NB4 (cell line): ENCODE measurements at places on chromosomes 7 and 10.

DNA sequence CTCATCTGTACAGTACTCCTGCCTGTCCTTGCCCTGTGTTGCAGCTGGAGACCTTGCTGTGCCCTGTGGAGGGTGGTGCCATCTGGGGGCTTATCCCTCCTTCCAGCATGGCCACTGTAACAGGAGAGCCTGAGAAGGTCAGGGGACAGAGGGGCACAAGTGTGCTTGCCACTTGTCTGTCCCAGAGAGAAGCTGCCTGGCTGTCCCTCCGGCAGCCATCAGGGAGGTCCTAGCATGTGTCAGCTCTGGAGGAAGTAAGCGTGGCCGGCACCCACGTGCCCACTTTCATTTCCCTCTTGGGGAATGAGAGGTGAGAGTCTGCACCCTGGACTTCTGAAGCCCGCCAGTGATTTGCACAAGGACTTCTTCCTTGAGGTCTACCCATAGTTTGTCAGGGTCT lies 97.0 kb upstream of the PPIF start:
- DNase-seq, result peak; percentile 76

DNA sequence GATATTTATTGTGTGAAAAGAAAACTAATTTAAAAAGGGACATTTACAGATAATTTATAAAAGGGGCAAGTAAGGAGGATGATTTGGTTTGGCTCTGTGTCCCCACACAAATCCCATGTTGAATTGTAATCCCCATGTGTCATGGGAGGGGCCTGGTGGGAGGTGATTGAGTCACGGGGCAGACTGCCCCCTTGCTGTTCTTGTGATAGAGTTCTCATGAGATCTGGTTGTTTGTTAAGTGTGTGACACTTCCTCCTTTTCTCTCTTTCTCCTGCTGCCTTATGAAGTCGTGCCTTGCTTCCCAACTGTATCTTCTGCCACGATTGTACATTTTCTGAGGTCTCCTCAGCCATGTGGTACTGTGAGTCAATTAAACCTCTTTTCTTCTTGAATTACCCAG lies 171.0 kb upstream of the SEMA3E start:
- DNase-seq, result peak; percentile 45

- no peak for DNase-seq
Observed at GRCh38 chr7:158745057-158745715, 40.6 kb upstream of the NCAPG2 start.

DNA sequence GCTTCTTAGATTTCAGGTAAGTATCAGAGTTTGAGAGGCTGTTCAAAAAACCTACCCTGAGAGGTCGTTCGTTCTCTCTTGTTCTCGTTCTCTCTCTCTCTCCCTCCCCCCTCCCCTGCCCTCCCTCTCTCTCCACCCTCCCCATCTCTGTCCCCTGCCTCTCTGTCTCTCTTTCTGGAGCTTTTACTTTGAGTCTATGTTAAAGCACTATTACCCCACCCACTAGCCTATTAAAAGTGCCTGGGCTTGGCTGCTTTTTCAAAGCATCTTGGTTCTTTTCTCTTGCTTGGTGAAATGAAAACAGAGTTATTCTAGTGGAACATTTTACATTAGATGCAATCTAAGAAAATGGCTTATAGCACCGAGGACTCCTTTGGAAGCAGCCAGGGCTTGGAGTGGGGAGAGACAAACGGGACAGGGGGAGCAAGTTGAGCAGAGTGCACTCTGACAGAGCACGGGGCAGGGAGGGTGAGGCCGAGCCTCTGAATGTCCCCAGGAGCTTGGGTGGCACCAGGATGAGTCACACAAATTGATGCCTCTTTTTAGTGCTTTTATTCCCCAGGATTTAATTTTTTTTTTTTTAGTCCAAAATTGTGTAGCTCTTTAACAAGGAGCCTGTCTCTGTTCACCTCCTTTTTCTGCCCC lies 134.3 kb downstream of the CFAP58 start:
- DNase-seq, result no peak

DNA sequence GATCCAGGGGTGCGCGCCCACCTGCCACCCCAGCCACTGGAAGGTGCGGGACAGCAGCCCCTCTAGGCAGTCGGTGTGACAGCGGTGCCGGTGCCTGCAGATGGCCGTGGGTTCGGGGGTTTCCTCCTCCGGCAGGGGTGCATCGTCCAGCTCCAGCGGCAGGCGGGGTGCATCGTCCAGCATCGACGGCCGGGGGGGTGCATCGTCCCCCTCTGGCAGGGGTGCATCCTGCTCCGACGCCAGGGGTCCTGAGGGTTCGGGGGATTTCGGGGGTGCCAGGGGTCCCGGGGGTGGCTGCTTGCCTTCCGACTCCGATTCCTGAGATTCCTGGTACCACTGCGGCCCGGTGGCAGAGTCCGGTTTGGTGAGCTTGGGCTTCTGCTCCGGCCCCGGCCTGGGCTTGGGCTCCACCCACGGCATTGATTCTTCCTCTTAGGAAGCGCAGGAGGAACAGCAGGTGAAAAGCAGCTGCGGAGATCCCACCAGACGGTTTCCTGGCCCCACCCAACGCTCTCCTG lies 90.2 kb upstream of the RAB18 start:
- no peak for DNase-seq

DNA sequence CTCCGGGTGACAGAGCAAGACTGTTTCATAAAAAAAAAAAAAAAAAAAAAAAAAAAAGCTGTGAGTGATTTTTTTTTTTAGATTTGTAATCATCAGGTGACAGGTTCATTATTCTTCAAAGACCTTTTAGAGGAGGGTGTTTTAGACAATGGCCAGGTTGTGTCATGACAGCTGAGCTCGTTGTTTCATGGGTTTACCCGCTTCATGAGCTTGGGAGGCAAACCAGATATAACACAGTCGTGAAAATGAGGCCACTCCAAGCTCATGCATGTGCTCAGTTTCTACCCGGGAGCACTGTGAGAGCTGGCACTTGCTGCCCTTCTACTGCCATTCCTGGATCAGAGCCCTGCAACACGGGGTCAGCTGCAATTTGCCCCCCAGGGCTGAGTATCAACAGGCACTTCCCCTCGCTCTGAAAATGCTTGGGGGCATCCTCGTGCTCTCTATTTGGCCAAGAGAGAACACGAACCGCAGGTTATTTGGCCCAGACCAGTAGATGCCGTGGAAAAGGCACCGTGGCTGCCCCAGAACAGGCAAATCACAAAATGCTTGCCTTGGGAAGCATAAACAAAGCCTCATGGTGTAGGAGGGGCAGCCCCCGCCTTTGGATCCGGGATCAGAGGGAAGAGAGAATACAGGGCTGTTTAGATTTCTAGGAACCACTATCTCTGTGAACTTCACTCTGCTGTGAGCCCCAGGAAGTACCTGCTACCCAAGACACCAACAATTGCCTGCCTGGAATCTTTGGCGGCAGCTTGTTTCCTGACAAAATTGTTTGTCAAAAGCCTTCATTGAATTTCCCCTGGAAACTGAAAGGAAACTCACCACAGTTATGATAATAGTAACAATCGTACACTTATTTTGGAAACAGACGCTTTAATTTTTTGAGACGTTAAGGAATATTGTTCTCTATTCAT lies 371.0 kb downstream of the FRMD4A start:
- DNase-seq, result no peak

GRCh38 chr7:36076074-36076473 lies 77.0 kb upstream of the EEPD1 start:
- DNase-seq, result no peak

DNA sequence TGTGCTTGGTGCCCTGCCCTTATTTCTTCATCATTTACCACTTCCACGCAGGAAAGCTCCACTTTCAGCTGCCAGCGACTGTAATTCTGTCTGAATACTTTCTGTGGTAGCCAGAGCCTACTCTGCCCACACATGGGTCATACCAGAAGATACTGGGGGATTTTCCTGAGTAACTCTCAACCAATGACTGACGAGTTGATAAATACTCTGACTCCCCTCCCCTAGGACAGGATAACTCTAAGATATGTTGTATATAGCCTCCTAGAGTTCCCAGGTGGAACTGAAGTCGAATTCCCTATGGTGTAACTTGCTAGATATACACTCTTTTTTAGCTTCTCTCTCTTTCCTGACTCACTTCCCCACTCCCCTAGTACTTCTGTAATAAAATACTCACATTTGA lies 29.8 kb downstream of the SEM1 start:
- no peak for DNase-seq

DNA sequence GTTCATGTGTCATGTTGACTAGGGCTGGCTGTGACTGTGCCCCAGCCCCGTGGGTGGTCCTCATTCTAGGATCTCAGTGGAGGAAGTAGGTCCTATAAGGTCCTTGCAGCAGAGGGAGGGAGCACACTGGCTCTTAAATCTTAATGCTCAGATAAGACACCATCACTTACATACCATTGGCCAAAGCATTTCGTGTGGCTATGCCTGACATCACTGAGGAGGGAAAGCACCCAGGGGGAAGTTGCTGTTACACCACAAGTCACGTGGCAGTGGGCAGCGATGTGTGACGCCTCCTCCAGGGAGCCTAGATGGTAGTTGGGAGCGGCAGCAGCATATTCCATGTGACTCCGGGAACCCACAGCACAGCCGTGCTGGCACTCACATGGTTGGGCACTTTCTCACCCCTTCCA lies 224.7 kb upstream of the SH2B2 start:
- DNase-seq, result peak; percentile 64

DNA sequence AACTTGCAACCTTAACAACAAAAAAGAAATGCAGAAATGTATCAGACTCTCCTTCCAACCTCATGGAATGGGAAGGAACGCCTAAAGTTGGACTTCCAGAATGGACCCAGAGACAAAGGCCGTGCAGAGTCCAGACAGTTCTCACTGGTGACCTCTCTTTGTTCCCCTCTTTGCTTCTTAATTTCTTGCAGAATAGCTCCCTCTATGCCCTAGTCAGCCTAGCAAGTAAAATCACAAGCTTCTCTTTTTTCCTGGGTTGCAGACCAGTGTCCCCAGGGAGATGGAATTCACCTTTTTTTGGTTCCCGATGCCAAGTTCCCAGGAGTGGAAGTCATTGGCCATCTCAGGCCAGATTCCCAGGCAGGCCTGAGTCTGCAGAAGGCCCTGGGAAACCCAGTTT lies 278.0 kb downstream of the CCSER2 start:
- no peak for DNase-seq

DNA sequence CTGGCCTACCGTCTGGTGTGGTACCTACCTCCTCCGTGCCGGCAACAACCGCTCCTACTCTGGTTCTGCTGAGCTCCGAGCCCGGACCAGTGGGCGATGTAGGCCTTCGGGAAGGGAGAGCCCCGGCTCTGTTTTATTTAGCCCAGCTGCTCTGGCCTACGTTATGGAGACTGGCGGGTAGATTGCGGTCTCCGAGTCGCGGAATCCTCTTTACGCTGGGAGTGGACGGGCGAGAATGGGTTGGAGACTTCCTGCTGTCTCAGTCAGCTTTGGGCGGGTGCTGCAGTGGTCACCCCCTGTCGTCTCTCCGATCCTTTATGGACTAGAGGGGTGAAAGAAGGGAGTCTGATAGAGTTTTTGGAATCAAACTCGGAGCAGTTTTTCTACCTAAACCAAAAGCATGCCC lies 406 bp downstream of the CBLL1 start:
- no peak for DNase-seq

DNA sequence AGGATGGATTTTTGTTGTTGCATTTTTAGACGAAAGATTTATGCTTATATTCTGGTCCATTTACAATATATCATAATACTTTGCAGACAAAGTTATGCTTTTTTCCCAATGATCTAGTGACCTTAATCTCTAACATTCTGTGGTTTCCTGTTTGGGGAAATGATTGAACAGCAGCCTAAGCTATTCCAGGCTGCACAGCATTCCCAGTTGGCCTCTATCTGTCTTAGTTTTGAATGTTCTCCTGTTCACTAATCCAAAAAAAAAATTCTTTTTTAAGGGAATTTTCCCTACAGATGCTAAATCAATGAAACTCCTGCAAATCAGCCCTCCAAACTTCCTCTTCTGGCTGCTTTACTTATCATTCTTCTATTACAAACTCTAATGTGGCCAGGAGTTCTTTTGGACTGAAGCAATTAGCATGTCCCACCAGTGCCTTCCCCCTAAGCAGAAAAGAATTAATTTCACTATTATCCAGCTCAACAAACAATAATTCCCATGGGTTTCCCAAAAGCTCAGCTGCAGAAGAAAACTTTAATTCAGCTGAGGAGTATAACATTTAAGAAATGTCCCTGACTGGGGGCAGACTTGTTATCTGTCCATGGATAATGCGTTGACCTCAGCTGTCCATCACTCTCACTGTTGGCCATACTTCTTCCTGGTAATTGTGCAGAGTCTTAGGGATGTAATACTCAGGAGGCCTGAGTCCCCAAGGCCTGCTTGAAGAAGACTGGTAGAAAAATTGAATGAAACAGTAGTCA lies 81.9 kb upstream of the TRIL start:
- no peak for DNase-seq

DNA sequence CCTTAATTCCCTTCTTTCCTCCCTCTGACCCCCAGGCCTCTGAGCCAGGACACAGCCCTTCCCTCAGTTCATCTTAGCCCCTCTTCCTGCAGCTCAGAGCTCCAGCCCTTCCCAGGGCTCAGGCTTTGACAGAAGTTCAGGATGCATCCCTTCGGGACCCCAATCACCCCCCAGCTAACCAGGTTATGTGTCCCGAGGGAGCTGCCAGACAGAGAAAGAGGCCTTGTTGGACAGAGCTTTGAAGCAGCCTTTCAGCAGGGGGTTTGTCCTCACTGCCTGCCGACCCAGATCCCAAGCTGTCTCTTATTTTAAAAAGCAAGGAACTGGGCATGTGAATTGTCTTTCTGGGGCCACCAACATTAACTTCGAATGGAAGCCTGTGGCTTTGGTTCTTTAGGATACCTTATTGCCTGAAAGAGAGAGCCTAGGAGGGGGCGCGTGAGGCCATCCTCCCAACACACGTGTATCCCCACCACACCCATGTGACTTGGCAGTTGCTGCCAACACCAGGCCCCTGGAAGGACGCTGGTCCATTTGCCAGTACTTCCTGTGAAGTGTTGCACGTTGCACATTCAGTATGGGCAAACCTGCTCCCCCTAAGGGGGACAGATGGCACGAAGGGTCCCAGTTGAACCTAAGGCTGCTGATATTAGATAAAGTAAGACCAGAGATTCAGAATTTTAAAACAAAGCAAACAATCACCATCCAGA lies 858 bp downstream of the CCDC136 start:
- DNase-seq, result peak; percentile 64

DNA sequence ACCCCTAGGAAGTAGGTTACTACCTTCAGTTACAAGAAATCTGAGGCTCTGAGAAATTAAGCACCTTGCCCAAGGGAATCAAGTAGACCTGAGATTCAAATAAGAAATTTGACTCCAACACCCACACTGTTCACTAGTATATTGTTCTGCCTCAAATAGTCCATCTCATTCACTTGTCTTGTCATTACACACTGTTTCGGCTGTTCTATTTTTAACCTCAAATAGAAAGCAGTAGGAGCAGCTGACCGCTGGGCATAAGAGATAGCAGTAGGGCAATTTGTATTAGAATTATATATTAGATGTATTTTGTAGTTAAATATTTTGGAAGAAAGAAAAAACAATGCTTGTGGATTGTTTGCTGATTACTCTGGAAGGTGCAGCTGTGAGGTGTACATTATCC lies 185.1 kb downstream of the INHBA start:
- no peak for DNase-seq
